ENCODE measurements at places on chromosomes 6 and 20.

- DNase-seq, result no peak
These were observed 529.3 kb downstream of the KIF16B start for GRCh38 chr20:16043931-16044330.

DNA sequence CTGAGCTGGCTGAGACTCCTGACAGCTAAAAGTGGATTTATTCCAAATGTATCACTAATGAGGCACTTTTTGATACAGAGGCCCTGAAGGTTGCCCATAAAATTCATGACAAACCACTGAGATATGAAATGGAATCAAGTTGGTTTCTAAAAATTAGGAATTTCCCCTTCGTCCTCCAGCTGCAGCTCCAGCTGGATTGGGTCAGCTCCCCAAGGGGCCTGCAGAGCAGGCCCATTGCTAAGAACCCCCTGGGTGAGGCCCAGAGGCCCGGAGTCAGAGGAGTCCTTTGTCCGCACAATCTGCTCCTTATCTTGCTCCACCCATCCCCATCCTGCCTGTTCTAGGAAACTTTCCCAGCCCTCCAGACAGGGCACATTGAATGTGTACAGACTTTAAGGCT is 163.5 kb upstream of the TOP1 start:
- no peak for DNase-seq

- no peak for DNase-seq
These were observed 40.2 kb downstream of the SLC35F1 start for GRCh38 chr6:117947234-117947633.

- no peak for DNase-seq
These were observed 4.7 kb downstream of the DXO start for GRCh38 chr6:31966997-31967925.

DNA sequence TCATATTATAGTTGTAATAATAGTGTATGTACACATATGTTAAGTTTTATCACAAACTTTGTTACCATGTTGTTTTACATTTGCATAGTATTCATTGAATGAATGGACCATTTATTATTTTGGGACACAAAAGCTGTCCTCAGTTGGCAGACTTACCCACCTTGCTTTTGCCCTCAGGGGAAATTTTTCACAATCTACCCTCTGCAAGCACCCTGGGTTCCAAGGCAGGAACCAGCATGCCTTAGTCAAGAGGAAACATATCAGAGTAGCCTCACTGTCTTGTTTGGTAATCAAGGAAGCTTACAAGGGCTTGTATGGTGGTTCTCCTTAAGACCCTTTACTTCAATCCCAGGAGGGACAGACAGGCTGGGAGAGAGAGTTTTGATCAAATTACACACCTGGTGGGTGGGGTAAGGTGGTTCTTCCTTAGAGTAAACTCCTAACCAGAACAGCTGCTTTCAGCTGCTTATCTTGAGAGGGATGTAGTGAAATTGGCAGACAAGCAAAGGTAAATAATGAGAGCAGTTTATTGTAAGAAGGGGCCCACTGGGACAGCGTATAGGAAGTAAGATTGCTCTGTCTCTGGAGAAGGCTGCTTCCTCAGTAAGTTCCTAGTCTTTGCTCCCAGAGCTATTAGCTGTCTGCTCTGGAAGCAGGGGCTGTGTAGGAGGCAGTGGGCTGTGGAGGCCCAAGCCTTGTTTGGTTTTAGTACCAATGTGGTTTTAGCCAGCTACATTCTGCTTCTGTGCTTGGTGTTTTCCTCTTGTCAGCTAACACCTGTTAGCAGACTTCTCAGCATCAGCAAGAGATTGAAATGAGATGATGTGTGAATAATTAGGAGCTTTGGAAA is 31.1 kb downstream of the BRPF3 start:
- DNase-seq, result no peak

- DNase-seq, result no peak
These were observed 520.8 kb upstream of the HS3ST5 start for GRCh38 chr6:114863610-114864009.

DNA sequence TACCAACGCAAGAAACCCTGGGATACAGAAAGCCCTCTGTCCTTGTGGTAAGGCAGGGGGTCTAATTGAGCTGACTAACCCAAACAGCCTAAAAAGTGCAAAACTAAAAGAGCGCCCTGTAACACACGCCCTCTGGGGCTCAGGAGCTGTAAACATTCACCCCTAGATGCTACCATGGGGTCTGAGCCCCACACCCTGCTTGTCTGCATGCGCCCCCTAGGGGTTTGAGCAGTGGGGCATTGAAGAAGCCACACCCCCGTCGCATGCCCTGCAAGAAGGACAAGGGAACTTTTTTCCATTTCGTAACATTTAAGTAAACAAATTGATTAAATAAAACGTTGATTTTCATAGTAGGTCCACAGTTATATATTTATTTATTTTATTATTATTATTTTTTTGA is 616.9 kb upstream of the MAN1A1 start:
- no peak for DNase-seq

GRCh38 chr20:4782378-4782772 is 60.7 kb downstream of the PRND start:
- DNase-seq, result no peak

GRCh38 chr6:138509371-138509770 is 10.1 kb upstream of the NHSL1 start:
- DNase-seq, result peak; percentile 17

DNA sequence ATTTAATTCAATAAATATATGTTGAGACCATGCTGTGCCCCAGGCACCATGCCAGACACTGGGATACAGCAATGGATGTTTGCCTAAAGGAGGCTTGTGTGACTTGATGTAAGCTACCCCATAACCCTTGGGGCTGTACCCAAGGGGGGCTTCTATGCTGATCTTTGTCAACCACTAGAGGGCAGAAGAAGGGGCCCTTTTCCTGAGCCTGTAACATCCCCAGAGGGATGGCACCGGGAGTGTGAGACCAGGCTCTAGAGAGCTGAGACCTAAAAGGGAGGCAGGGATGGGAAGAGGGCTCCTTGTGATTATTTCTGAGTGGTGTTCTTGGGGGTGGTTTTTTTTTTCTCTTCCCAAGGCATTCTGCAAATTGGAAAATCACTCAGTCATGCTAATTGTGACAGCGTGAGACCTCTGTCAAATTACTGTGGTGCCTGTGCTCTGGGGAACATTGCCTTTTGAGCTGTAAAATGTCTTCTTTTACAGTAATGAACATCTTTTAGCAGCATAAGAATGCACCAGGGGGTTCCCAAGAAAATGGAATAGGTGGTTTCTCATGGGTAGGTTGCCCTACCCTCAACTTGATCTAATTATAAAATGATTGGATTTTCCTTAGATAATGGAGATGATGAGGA is 138.7 kb upstream of the SLC24A3 start:
- no peak for DNase-seq

GRCh38 chr20:18719426-18719825 is 94.2 kb upstream of the SCP2D1 start:
- no peak for DNase-seq

- no peak for DNase-seq
These were observed 14.6 kb downstream of the CCM2L start for GRCh38 chr20:32024683-32025295.

GRCh38 chr6:41559655-41560427 is 13.7 kb downstream of the FOXP4 start:
- DNase-seq, result no peak

DNA sequence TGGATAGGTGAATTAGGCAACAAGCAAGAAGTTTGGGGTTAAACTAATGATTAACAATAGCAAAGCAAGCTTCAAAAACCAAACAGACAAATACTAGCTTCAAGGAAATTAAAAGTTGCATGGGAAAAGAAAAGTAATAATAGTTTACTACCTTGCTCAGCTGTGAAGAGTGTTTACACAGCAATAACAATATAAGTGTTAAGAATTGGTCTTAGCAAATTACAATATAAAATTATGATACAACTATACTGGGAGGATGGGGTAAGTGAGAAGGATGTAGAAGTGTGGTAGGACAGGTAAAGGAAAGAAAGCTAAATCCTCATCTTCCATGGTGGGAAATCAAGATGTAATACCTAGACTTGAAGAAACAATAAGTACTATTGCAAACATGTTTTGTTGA is 137.7 kb upstream of the MAFB start:
- DNase-seq, result no peak

DNA sequence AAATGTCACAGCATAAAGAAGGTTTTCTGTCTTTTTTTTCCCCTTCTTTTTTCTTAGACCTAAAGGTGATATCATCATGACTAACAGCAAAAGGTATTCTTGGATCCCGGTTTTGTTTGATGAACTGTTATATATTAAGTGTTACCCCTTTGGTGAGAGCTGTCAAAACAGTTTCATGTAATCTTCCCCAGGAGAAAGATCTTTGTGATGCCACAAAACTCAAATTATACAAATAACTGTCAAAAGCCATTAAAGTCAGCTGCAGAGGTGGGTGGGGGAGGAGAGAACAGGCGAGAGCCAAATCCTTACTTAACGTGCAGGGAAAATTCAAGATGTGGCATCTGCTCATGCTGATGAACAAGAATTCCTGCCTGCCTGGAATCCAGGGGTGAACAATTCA is 258.2 kb downstream of the BMP7 start:
- DNase-seq, result no peak

DNA sequence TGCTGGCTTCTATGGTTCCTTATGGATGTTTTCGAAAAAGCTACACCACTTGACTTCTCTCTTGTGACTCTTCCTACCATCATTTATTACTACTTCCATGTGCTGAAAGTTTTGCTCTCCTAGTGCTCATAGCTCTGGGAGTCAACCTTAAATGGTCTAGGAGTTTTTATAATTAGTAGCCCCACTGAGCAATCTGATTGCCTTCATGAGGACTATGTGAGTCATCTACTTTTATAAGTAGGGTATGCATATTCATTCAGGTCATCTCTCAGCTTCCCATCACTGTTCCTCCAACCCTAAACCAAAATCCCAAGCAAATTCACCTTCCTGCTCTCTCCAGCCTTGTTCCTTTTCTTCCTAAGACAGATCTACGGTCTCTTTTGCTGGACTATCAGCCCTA is 17.4 kb upstream of the FAXC start:
- no peak for DNase-seq
